ENCODE measurements at places on chromosomes 16 and 17. TPM values are rescaled to one million over a fixed set of nuclear protein-coding genes. Genes with fewer than 3 reads are reported as not detected.

DNA sequence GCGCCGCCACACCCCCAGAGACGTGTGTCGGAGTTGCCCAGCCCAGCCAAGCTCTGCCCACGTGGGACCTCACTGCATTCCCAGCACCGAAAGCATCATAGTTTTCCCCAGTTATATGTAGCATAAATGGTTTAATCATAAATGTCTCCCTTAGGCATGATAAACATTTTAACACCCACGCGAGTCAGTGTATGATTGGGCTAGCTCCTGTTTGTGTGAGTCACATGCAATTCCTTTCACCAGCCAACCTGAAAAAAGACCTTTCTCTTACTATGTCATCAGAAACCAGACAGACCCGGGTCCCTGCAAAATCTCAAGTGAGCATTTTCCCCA, 9.2 kb downstream of the TAF1C start:
- DNase-seq = no peak

The TBC1D3H gene
- total RNA-seq = not detected

DNA sequence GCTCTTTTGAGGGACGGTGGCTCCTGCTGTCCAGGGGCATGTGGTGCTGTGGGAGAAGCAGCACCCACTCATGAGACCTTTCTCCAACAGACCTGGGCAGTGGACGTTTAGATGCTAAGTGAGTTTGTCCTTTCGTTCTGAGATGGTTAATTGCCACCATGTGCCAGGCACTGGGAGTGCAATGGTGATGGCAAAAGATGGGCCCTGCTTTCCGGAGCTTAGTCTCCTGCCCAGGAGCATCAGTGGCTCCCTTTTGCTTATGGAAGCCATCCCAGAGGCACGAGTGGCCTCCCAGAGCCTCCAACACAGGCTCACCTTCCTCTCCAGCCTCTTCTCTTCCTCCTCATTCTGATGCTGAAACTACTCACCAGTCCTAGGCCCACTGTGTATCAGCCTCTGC, 28.4 kb downstream of the CASKIN2 start:
- no peak for DNase-seq

DNA sequence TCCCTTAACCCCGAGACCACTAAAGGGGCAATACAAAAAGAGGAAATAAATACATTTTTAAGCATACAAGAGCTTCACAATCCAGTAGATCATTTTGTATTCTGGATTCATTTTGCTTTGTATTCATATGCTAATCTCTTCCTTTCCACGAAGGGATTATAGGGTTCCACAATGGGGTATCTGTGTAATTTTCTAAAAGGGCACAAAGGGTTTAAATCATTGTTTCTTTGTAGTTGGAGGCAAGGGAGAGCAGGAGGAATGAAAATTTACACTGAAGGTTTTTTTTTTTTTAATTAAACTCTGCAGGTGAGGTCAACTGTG, 592 bp upstream of the NUFIP2 start:
- no peak for DNase-seq

- DNase-seq = no peak
These were observed 3.9 kb downstream of the CD79B start for GRCh38 chr17:63928172-63928666.

- no peak for DNase-seq
These were observed 4.0 kb downstream of the BECN1 start for GRCh38 chr17:42819939-42820535.

- no peak for DNase-seq
These were observed 2.4 kb downstream of the MLKL start for GRCh38 chr16:74698222-74698621.

DNA sequence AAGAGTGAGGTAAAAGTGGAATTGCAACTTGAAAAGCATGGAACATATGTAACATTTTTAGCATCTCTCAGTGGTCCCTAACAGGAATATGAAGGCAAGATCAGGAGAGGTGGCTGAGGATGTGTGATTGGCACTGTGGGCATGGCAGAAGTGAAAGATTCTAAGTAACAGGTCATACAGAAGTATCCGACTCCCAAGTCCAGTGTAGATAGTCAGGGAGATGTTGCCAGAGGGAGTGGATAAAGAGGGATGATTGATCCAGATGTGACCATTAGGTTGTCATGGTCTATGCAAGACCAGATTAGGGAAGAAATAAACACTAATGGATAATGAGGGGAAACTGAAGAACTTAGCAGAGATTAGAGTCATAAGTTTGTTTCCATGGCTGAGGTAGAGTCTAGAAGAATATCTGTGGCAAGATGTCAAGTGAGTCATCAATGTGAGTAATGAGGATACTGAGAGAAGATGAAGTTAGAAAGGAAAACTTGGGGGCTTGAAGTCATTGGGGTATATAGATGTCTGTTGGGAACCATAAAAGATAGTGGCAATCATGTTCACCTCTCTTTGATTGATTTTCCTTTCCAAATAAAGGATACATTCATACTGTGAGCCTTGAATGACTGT, 23.9 kb upstream of the CAPNS2 start:
- DNase-seq = no peak
